ENCODE measurements at places on chromosomes 6 and 20. TPM values are rescaled to one million over a fixed set of nuclear protein-coding genes. Genes with fewer than 3 reads are reported as not detected.

LZTS3 gene
- total RNA-seq: 3.4 TPM

CDH4 gene
- total RNA-seq: 0.32 TPM

EEF1A2 gene
- total RNA-seq: 0.79 TPM

CRISP2 gene
- total RNA-seq: not detected

GSTA3 gene
- total RNA-seq: 0.17 TPM

SNX14 gene
- 147 TPM for total RNA-seq

RSPH4A gene
- under 0.01 TPM for total RNA-seq

RNF182 gene
- 0.34 TPM for total RNA-seq

EDEM2 gene
- 79.8 TPM for total RNA-seq
